Activated CD8-positive, alpha-beta memory T cell treated with anti-CD3 and anti-CD28 coated beads for 1 hour (primary cell): ENCODE measurements at places on chromosomes 4 and X.

- DNase-seq: no peak
Observed at GRCh38 chr4:47313384-47313783, 150.1 kb downstream of the COMMD8 start.

DNA sequence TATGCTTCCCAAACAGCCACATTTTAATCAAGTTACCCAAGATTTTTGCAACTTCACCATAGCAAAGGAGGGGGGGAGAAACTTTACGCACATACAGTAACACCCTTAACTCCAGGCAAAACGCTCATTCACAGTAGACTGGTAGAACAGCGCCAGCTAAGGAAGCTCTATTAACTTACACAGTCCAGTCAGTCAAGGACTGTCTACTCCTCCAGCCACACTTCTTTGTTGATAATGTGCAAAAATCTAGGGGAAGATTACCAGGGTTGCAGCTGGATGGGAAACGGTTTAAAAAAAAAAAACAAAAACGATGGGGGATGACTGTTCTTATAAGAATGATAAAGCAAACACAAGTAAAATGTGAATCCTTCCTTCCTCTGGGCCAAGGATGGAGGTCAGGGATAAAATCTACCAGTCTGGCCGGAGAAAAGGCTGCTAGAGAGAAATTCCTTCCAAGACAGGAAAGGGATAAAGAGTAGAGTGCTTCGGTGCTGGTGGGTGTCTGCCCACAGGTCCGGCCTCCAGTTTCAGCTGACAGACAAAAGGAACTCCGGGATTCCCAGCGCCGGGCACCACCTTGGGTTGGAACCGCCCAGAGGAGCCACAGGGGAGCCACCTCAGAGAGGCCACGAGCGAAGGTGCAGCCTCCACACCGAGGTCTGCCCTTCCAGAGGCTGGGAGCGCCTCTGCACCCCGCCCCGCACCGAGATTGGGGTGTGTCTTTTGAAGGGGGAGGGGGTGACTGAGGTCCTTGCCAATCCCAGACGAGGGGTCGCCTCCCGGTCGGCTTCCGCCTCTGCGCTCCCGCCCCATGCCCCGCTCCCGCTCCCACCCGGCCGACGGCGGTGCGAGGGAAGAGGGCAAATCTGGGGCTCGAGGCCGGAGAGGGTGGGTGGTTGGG lies 811 bp downstream of the ANKRD50 start:
- DNase-seq: no peak

GRCh38 chrX:65524139-65524538 lies 10.4 kb downstream of the LAS1L start:
- DNase-seq: no peak

DNA sequence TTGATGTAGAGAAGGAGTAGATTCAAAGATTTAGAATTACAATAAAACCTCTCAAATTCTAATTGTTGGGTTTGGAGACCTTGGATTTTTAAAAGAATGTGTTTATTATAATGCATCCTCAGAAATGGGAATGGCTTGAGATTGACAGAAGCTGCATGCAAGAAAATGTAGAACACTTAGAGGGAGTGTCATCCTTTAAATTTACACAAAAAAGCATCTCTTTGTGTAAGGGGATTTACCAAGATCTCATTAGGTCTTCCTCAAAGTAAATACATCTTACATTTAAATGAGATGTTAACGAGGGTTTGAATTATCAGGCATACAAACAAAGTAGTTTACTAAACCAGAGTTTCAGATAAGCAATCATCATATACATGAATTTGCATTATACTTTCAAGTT lies 615.0 kb downstream of the FAM133A start:
- no peak for DNase-seq
